Mesenteric fat pad (tissue), 1 donor: ENCODE measurements at places on chromosomes 4 and X. TPM values are rescaled to one million over a fixed set of nuclear protein-coding genes. Genes with fewer than 3 reads are reported as not detected.

GRCh38 chr4:26051240-26051639 is 137.2 kb downstream of the SMIM20 start:
- peak; percentile 45 for DNase-seq

GRCh38 chr4:184968366-184968765 is 49.9 kb upstream of the HELT start:
- no peak for DNase-seq

FMR1 gene
- total RNA-seq = 30.8 TPM

PABPC5 gene
- total RNA-seq = 1.1 TPM

GRIA3 gene
- total RNA-seq = 0.71 TPM
